Fibroblast of the aortic adventitia (primary cell): ENCODE measurements at places on chromosomes 7 and 10. TPM values are rescaled to one million over a fixed set of nuclear protein-coding genes. Genes with fewer than 3 reads are reported as not detected.

The BMPR1A gene
- 57.8 and 74.7 TPM in 2 replicates for total RNA-seq

The MDFIC gene
- total RNA-seq: 15.9 and 72.1 TPM in 2 replicates

The MUC12 gene
- total RNA-seq: not detected in 2 replicates

The EFCAB10 gene
- not detected in 2 replicates for total RNA-seq

The FAS gene
- 55.5 and 61.9 TPM in 2 replicates for total RNA-seq

The STAG3 gene
- 0.90 and 4.8 TPM in 2 replicates for total RNA-seq

The MMP21 gene
- 0.09 TPM in 1 of 2 replicates, not detected in the other for total RNA-seq

The NKX2-3 gene
- not detected in 2 replicates for total RNA-seq

The ZNF212 gene
- total RNA-seq: 5.6 and 14.3 TPM in 2 replicates

The CRYGN gene
- 0.09 and 0.16 TPM in 2 replicates for total RNA-seq

The AKR1C4 gene
- not detected in 2 replicates for total RNA-seq

The NPY gene
- not detected in 2 replicates for total RNA-seq

The AKR1E2 gene
- total RNA-seq: 1.3 and 4.6 TPM in 2 replicates

The KRIT1 gene
- 53.1 and 318 TPM in 2 replicates for total RNA-seq

The GRM8 gene
- 0.36 TPM in 1 of 2 replicates, not detected in the other for total RNA-seq

The SCART1 gene
- 1.6 and 13.5 TPM in 2 replicates for total RNA-seq

The GNG11 gene
- total RNA-seq: 37.0 and 56.9 TPM in 2 replicates

The GPR85 gene
- total RNA-seq: 2.4 and 5.0 TPM in 2 replicates

The MOGAT3 gene
- not detected in 2 replicates for total RNA-seq

The PNLIPRP1 gene
- total RNA-seq: not detected in 2 replicates

The SPDYE16 gene
- 0.09 and 0.33 TPM in 2 replicates for total RNA-seq

The THNSL1 gene
- 4.1 and 6.0 TPM in 2 replicates for total RNA-seq

The FAM25C gene
- total RNA-seq: not detected in 2 replicates

The CCDC172 gene
- not detected in 2 replicates for total RNA-seq

The CPXM2 gene
- 31.6 and 64.0 TPM in 2 replicates for total RNA-seq

The TSPAN12 gene
- total RNA-seq: 1.5 and 5.6 TPM in 2 replicates

The PARD3 gene
- total RNA-seq: 42.1 and 86.8 TPM in 2 replicates
